ENCODE measurements at places on chromosomes 7 and 10. TPM values are rescaled to one million over a fixed set of nuclear protein-coding genes. Genes with fewer than 3 reads are reported as not detected.

The C10orf67 gene
- total RNA-seq, result not detected

The NUPR2 gene
- total RNA-seq, result 0.62 TPM

The SH2D4B gene
- 0.52 TPM for total RNA-seq

- no peak overlapping the region for H3K27ac ChIP-seq
- no peak overlapping the region for H3K4me3 ChIP-seq
- H3K36me3 ChIP-seq, result no peaks in the 10 kb centered on the region
- no peaks in the 10 kb centered on the region for H3K27me3 ChIP-seq
Observed at GRCh38 chr7:74082770-74083116, 861 bp upstream of the LIMK1 start.

DNA sequence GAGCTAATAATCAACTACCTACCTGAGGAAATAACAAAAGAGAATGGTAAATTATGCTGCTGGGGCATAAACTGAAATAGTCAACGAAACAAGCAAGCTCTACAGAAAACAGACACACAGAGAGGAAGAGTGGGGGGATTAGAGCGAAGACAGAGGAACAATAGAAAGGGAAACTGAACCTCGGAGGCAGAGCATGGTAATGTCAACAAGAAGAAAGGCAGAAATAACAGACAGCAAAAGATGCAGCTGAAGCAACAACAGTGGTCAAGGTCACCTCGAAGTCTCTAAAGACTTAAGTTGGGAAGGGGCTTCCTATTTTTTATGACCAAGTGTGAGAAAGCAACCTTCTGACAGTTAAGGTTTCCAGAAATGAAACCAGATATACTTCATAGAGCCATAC is 177.0 kb downstream of the ZNF438 start:
- H3K4me3 ChIP-seq, result no peak overlapping the region
- no peak overlapping the region for H3K27ac ChIP-seq
- DNase-seq, result no peak
- peaks cover 10% of the 10 kb centered on the region for H3K4me1 ChIP-seq

GRCh38 chr7:156004265-156005201 is 192.3 kb upstream of the SHH start:
- H3K4me3 ChIP-seq, result no peak overlapping the region
- no peaks in the 10 kb centered on the region for H3K4me1 ChIP-seq
- peak; percentile 34 for DNase-seq
- no peaks in the 10 kb centered on the region for H3K36me3 ChIP-seq
- H3K27me3 ChIP-seq, result no peaks in the 10 kb centered on the region

DNA sequence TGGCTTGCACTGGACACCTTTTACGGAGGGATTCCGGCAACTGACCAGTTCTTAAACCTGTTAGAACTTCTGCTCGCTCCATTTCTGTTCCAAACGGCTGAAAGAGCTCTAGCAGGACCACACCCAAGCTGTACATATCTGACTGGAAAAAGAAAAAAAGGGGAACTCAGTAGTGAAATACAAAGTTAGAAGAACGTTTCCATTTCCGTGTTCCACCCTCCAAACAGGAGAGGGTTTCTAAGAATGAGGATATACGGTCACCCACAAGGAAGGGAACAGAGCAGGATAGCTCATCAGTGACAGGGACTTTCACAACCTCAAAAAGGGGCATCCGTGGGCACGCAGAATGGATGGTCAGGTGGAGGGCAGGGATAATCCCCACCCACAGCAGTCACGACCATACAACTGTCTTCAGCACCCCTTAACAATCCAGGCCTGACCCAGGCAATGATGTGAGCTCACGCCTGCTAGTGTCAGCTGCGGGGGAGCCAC is 4.3 kb upstream of the ANKRD61 start:
- H3K27ac ChIP-seq, result no peak overlapping the region
- H3K36me3 ChIP-seq, result peaks cover 10% of the 10 kb centered on the region
- H3K4me1 ChIP-seq, result no peaks in the 10 kb centered on the region
- no peak for DNase-seq
- no peaks in the 10 kb centered on the region for H3K27me3 ChIP-seq

DNA sequence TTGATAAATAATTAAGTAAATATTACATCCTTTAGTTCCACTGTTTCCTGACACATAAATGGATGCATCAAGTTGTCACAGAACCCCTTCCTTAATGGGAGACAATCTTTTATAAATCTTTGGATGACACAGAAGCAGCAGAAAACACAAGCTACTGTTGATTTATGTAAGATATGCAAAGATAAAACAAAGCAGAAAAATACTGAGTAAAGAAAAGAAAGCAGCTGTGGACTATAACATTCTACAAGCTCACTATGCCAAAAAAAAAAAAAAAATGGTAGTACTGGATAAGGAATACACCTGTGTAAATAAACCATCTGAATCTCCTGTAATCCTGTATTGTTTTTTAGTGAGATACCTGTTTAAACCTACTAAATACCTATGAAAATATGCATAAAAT is 92.0 kb upstream of the FAM180A start:
- H3K36me3 ChIP-seq, result no peaks in the 10 kb centered on the region
- H3K27ac ChIP-seq, result no peak overlapping the region
- no peaks in the 10 kb centered on the region for H3K4me1 ChIP-seq

- H3K27me3 ChIP-seq, result no peaks in the 10 kb centered on the region
- no peaks in the 10 kb centered on the region for H3K4me1 ChIP-seq
Observed at GRCh38 chr7:79855172-79855571, 279.5 kb upstream of the GNAI1 start.
